Renal cortex interstitium (tissue), 15 donors: ENCODE measurements at places on chromosomes 3 and 15. TPM values are rescaled to one million over a fixed set of nuclear protein-coding genes. Genes with fewer than 3 reads are reported as not detected.

- DNase-seq: no peak
Observed at GRCh38 chr15:51189669-51190385, 95.1 kb upstream of the TNFAIP8L3 start.

DNA sequence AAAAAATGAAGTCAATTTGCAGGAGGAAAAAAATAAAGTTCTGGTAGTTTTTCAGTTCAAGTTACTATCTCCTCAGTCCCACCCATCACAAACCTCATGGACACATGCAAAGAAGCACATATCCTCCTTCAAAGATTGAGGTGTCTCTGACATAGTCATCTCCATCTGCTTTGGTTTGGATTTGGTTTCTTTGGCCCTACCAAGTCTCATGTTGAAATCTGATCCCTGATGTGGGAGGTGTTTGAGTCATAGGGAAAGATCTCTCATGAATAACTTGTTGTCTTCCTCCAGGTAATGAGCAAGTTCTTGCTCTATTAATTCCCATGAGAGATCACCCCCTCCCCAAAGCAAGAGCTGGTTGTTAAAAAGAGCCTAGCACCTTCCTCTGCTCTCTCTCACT lies 446.8 kb downstream of the IGSF11 start:
- no peak for DNase-seq

DNA sequence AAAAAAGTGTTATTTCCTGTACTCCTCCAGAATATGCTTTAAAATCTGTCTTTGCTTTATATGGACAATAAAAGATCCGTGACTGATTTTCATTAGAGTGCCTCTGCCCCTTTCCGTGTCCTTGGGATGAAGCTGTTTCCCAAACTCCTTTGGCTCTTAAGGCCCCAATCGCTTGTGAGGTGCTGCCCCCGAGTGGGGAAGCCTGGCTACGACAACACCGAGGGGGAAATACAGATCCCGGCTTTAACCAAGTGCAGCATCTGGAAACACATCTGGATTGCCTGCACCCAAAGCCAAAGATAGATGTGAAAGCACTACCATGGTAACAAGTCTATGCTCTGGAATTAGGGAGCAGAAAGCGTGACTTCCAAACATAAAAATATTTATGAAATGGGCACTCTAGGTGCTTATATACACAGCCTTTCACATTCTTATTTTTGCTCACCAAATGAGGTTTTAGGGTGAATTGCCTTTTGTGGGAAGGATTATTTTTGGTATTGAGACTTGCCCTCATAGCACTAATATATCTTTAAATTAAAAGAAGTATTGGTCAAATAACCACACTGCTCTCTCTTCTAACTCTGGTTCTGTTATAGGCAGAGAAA lies 40.6 kb upstream of the ADCY5 start:
- DNase-seq: peak; percentile 61

GRCh38 chr3:143234526-143234925 lies 115.0 kb downstream of the CHST2 start:
- no peak for DNase-seq

DNA sequence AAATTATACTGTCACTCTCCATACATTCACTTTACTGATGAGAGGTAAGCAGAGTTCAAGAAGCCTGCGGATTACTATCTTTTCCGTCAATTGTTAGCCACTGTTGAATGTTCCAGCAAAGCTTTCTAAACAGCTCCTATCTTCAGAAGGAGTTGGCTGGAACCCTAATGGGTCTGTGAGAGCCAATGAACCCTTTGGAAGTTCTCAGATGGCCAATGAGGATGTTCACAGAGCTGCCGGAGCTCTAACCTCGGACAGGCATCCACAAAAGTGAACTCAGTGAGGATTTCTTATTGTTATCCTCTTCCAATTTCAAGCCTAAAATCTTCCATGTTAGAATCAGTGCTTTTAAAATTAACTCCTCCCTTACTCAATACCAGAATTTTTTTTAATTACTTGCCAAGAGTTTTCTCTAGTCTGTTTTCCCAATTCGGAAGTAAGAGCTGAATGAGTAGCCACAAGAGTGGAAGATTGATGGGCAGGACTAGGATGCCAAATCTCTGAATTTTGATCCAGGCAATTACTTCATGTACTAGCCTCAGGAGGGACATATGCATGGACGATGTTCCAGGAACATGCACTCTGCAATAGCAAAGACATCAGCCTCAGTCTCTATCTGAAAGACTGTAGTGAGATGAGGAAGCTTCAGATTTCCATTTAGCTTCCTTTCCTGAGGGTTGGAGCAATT lies 78.1 kb downstream of the AGBL1 start:
- DNase-seq: no peak

DNA sequence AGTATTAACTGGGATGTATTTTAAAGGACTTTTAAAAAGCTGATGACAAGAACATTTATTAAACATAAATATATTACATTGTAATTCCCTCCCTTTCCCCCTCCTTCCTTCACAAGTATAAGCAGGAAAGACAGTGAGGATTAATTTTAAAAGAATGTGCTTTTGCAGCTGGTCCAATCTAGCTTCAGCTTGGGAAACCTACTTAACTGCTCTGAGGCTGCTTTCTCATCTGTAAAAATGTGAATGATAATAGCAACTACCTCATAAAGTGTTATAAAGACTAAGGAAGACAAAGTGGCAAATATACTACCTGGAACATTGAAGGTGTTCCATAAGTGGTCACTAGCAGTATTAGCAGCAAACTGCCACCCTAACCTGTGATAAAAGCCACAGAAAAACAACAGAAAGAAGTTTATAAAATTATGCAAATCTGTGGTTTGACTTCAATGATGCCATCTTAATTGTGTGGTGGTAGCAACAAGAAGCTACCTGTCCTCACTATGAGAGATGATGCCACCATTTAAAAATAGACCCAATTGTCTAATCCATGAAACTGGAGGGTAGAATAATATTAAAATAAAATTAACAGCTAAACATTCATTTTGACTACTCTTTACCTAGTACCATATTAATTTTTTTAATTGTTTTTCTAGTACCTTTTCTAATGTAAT lies 20.0 kb downstream of the DHX36 start:
- DNase-seq: no peak

DNA sequence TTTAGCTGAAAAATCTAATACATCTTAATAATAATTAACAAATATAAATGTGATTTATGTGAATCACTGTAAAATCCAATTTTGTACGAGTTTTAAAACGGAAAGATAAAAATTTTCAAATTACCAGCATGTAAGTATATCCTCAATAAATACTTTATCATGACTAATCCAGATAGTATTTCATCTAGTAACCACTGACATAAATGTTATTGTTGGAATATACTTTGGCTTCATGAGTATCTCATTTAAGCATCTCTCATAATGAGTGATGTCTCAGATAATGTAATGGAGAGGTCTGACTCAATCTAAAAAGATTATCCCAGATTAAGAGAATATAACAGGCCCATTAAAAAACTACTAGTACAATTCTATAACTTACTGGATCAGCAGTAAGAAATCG lies 216.3 kb downstream of the STAG1 start:
- no peak for DNase-seq

GRCh38 chr3:46321461-46322104 lies 32.3 kb upstream of the CCR2 start:
- DNase-seq: no peak

GRCh38 chr3:15342945-15343344 lies 10.6 kb upstream of the SH3BP5 start:
- DNase-seq: no peak

GRCh38 chr15:63308947-63309346 lies 31.5 kb downstream of the APH1B start:
- DNase-seq: no peak

GRCh38 chr3:179840985-179841384 lies 188.1 kb downstream of the USP13 start:
- no peak for DNase-seq

DNA sequence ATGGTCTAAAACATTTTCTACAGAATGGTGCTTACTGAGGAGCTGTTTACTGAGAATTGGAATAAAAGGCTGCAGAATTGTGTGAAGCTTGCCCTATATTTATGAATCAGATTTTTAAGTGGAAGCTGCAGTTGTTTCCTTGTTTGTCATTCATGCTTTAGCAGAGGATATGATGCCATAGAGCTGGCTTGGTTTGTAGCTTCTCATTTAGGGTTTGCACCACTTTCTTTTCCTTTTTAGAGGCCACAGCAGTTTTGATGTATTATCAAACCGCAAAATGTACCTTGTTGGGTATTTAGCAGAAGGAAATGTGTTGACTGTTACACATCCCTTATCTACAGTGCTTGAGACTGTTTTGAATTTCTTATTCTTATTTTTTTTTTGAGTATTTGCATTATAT lies 66.2 kb downstream of the RASA2 start:
- DNase-seq: no peak

DNA sequence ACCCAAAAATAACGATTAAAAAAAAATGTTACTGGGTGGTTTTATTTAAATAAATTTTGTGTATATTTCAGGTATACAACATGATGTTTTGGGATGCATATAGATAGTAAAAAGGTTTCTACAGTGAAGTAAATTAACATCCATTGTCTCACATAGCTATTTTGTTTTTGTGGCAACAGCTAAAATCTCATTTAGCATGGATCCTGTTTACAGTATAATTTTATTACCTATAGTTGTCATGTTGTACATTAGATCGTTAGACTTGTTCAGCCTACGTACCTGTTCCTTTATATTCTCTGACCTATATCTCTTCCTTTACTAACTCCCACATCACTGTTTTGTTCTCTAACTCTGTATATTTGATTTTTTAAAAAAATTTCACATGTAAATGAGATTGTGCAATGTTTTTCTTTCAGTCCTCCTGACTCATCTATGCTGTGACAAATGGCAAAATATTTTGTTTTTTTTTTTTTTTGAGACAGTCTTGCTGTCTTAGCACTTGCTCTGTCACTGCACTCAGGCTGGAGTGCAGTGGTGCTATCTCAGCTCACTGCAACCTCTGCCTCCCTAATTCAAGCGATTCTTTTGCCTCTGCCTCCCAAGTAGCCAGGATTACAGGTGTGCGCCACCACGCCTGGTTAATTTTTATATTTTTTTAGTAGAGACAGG lies 45.6 kb downstream of the OIP5 start:
- no peak for DNase-seq

- DNase-seq: no peak
Observed at GRCh38 chr3:46214751-46215352, 6.7 kb upstream of the CCR1 start.

DNA sequence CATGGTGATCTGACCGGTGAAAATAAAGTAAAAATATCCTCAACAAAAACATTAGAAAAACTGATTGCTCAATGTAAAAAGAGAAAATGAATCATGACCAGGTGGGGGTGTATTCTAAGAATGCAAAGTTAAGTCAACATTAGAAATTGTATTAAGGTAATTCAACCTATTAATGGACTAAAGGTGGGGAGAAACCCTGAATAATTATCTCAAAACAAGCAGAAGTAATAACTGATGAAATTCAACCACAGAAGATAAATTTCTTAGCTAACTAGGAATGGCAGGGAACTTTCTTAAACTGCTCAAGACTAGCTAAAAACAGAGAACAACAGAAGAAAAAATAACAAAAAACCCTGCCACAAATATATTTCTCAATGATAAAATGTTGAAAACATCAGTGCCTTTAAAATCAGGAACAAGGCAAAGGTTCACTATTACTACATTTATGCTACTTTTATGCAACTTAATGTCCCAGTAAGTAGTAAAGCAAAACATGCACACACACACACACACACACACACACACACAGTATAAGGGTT lies 204.4 kb upstream of the THBS1 start:
- DNase-seq: no peak

Gene SLC22A14
- 0.66 TPM for polyA plus RNA-seq

Gene ARL14
- polyA plus RNA-seq: not detected

Gene SMCO1
- not detected for polyA plus RNA-seq

Gene RHOV
- 1.5 TPM for polyA plus RNA-seq

Gene MTHFS
- 44.1 TPM for polyA plus RNA-seq

Gene AAGAB
- polyA plus RNA-seq: 50.4 TPM

Gene CASR
- polyA plus RNA-seq: 30.5 TPM
